CD4-positive, alpha-beta T cell treated with Interleukin-1 beta for 1 hour (primary cell): ENCODE measurements at places on chromosomes 12 and 14.

DNA sequence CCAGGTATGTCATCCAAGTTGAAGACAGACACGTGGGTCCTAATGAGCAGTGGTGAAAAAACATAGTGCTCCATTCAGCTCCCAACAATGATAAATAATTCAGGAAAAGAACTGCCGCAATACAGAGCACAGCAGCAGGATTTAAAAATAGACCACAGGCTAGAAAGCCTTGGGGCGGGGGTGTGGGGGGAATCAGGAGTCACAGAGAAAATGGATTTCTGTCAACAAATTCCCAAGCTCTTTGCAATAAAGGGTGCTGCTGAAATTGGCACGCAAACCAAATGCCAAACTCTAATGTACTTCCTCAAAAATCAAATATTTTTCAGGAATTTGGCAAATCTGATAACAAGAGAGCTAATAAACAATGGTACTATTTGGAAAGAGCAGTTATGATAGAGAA lies 58.6 kb downstream of the R3HDM2 start:
- DNase-seq, result no peak

- DNase-seq, result no peak
Observed at GRCh38 chr14:49851813-49852212, 775 bp downstream of the NEMF start.

DNA sequence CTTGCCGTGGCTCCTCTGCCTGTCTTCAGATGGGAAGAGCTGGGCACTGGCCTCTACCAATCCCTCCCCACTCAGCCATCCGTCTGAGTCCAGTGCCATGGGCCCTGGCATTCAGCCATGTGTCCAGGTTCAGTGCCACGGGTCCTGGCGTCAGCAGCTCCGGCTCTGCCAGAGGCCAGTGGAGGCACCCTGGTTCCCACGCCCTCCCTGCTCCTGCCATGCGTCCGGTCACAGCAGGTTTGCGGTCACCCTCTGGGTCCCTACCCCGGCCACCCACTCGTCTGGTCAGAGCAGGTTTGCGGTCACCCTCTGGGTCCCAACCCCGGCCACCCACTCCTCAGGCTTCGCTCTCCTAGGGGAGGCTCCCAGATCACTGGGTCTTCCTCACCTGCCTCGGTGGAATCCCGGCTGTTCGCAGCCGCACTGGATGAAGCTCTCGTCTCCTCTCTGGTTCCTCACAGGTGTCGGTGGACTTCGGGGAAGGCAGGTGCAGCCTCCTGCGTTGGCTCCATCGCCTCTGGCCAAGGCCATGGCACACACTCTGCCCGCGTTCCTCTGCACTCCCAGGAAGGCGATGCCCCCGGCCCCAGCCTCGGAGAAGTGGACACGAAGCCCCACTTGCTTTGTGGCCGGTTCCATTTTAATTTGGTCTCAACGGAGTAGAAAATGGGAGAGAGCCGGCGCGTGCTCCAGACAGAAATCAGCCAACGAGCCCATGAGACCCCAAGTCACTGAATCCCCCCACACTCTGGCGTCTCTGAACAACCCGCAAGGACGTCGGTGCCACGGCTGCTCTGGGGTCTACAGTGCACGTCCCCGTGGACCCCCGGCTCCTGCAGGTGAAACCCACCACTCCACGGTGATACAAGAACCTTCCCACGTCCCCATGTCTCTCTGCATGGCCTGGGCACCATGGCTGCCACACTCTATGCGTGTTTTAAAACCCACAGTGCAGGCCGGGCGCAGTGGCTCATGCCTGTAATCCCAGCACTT lies 47.8 kb upstream of the FBRSL1 start:
- no peak for DNase-seq

GRCh38 chr12:94749455-94749854 lies 99.1 kb upstream of the TMCC3 start:
- DNase-seq, result no peak

DNA sequence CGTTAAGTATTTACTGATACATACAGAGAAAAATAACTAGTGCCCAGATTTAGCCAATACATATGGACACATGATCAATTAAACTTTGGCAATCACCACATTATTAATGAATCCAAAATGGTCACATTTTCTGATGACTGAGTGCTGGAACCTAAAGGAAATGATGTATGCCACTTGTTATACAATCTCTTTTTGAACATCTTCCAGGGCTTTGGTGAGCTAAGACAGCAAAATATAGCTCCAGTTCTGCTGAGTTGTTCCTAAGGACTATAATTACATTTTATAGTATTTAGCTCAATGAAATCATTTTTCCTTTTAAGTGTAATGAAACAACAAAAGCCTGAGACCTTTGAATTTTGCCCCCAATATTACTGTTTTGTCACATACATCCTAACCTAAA lies 329.1 kb upstream of the ATP2B1 start:
- no peak for DNase-seq
